PC-3 (cell line): ENCODE measurements at places on chromosomes 12 and 14. TPM values are rescaled to one million over a fixed set of nuclear protein-coding genes. Genes with fewer than 3 reads are reported as not detected.
A peak's percentile ranks its signal among the peaks of the same experiment; 100 is the strongest.

DNA sequence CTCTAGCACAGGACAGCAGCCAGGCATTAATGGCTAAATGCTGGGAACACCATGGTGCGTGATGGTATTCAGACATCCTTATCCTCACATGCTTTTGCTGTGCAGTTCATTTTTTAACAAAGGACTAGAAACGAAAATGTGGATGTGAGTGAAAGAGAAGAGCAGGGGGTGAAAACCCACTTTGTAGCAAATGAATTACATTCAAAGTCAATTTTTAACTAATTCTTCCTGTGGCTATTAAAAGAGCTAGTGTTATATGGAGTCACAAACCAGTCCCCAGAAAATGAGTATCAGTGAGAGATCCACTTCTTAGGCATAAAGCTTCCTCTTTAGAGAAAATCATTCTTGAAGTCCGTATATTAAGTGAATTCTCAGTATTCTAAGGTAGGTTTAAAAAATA, 592.0 kb upstream of the LMO3 start:
- H3K27ac ChIP-seq, result no peak overlapping the region
- no peak for DNase-seq
- H3K4me1 ChIP-seq, result no peaks in the 10 kb centered on the region
- no peaks in the 10 kb centered on the region for H3K27me3 ChIP-seq

The ERP27 gene
- not detected in 2 replicates for total RNA-seq

GRCh38 chr14:97382616-97383226, 585.5 kb downstream of the VRK1 start:
- H3K27me3 ChIP-seq, result peaks cover 68% of the 10 kb centered on the region
- DNase-seq, result no peak
- H3K27ac ChIP-seq, result no peak overlapping the region
- no peaks in the 10 kb centered on the region for H3K36me3 ChIP-seq

DNA sequence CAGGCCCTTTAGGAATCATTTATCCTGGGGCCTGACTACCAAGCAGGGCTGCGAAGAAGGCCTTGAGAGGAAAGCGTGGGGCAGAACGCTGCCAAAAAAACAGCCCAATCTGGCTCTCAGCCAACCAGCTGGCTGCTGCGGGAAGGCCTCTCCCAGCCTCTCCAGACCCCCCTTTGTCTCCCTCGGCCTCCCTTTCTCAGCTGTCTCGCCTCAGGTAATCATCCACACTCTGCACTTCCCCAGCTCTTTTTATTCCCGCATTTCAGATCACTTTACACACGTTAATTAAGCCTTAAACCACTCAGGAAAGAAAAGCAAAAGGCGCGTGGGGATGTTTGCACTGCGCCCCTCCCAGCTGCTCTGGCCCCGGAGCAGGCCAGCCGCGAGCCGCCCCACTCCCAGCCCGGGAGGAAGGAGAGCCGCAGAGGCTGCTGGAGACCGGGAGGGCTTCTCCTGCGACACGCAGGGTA, 208.2 kb upstream of the FOXN3 start:
- H3K4me3 ChIP-seq, result no peak overlapping the region
- H3K27me3 ChIP-seq, result no peaks in the 10 kb centered on the region
- no peaks in the 10 kb centered on the region for H3K36me3 ChIP-seq
- no peak overlapping the region for H3K27ac ChIP-seq
- H3K4me1 ChIP-seq, result no peaks in the 10 kb centered on the region
- DNase-seq, result no peak

- H3K4me3 ChIP-seq, result peak overlapping the region; percentile 36; the same call in 1 of the 2 replicates
- peak; percentile 82 for DNase-seq
- H3K36me3 ChIP-seq, result no peaks in the 10 kb centered on the region
- no peaks in the 10 kb centered on the region for H3K27me3 ChIP-seq
Measured at GRCh38 chr12:88334271-88334670, 192.2 kb downstream of the TMTC3 start.

DNA sequence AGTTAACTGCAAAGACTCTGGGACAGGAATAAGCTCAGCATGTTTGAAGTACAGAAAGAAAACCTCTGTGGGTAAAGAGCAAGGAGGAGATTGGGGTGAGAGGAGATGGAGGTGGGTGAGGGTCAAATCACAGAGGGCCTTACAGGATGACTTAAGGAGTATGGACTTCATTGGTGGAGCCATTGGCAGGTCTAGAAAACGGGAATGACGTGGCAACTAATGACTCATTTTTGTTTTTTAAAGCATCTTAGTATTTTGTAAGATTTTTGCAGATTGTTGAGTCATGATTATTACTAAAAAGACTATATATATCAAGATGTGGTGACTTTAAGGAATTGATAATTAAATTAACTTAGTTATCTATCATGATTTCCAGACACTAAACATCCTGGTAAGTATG, 18.5 kb downstream of the UTP20 start:
- peak; percentile 75 for DNase-seq
- peak overlapping the region; percentile 82 for H3K27ac ChIP-seq
- H3K4me3 ChIP-seq, result no peak overlapping the region
- peaks cover 18% of the 10 kb centered on the region for H3K4me1 ChIP-seq
- no peaks in the 10 kb centered on the region for H3K27me3 ChIP-seq
- H3K36me3 ChIP-seq, result peaks cover 60% of the 10 kb centered on the region

DNA sequence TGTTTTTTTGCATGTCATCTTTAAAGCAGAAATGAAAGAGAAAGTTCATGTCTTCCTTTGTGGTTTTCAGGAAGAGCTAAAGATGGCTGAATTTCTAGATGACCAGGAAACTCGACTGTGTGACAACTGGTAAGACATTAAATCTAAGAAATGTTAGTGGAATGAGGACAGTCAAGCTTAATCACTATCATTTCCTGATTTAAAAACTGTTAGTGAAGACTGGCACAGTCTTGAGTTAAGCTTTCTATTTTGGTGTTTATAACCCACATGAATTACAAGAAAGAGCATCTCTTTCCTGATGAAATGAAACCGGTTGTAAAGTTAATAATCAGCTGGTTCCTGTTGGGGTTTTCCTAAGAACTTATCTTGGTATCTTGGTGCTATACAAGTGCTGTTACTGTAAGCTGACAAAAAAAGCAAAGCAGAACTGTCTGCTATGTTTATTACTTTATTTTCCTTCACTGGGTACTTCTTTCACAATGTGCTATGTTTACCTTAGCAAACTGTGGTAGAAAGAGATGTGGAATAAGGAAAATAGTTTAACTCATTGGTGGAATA, 5.2 kb downstream of the TRAFD1 start:
- no peak overlapping the region for H3K4me3 ChIP-seq
- no peak for DNase-seq
- no peaks in the 10 kb centered on the region for H3K27me3 ChIP-seq
- H3K4me1 ChIP-seq, result peaks cover 20% of the 10 kb centered on the region

GRCh38 chr14:79278798-79279644, 932.3 kb downstream of the DIO2 start:
- peak; percentile 93 for DNase-seq
- H3K4me1 ChIP-seq, result peaks cover 15% of the 10 kb centered on the region; the same call in 1 of the 2 replicates
- peak overlapping the region; percentile 82 for H3K4me3 ChIP-seq
- no peaks in the 10 kb centered on the region for H3K36me3 ChIP-seq

- H3K27me3 ChIP-seq, result no peaks in the 10 kb centered on the region
- peak; percentile 8 for DNase-seq
- H3K4me1 ChIP-seq, result no peaks in the 10 kb centered on the region
Measured at GRCh38 chr12:9449181-9449580, 158.5 kb downstream of the KLRB1 start.

DNA sequence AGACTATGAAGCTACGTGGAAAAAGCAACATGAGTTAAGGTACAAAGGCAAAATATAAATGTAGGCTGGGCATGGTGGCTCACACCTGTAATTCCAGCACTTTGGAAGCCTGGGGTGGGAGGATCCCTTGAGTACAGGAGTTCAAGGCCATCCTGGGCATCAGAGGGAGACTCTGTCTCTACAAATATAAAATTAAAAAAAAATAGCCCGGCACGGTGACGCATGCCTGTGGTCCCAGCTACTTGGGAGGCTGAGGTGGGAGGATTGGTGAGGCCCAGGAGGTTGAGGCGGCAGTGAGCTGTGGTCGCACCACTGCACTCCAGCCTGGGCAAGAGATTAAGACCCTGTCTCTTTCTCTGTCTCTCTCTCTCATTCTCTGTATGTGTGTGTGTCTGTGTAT, 4.0 kb upstream of the VPS37B start:
- H3K4me1 ChIP-seq, result peaks cover 31% of the 10 kb centered on the region
- H3K4me3 ChIP-seq, result no peak overlapping the region
- peak overlapping the region; percentile 90 for H3K27ac ChIP-seq
- H3K36me3 ChIP-seq, result no peaks in the 10 kb centered on the region
- H3K27me3 ChIP-seq, result no peaks in the 10 kb centered on the region
- DNase-seq, result no peak

- no peak for DNase-seq
- no peaks in the 10 kb centered on the region for H3K36me3 ChIP-seq
- H3K4me1 ChIP-seq, result no peaks in the 10 kb centered on the region
- H3K27me3 ChIP-seq, result no peaks in the 10 kb centered on the region
Measured at GRCh38 chr12:106267535-106267934, 19.7 kb upstream of the CKAP4 start.

- no peaks in the 10 kb centered on the region for H3K36me3 ChIP-seq
- H3K27ac ChIP-seq, result no peak overlapping the region
- no peak for DNase-seq
- 0 out of 2 replicates have a peak, but pooled peaks cover 8% of the 10 kb centered on the region for H3K27me3 ChIP-seq
- H3K4me3 ChIP-seq, result no peak overlapping the region
Measured at GRCh38 chr12:8685051-8685450, 12.7 kb upstream of the RIMKLB start.

DNA sequence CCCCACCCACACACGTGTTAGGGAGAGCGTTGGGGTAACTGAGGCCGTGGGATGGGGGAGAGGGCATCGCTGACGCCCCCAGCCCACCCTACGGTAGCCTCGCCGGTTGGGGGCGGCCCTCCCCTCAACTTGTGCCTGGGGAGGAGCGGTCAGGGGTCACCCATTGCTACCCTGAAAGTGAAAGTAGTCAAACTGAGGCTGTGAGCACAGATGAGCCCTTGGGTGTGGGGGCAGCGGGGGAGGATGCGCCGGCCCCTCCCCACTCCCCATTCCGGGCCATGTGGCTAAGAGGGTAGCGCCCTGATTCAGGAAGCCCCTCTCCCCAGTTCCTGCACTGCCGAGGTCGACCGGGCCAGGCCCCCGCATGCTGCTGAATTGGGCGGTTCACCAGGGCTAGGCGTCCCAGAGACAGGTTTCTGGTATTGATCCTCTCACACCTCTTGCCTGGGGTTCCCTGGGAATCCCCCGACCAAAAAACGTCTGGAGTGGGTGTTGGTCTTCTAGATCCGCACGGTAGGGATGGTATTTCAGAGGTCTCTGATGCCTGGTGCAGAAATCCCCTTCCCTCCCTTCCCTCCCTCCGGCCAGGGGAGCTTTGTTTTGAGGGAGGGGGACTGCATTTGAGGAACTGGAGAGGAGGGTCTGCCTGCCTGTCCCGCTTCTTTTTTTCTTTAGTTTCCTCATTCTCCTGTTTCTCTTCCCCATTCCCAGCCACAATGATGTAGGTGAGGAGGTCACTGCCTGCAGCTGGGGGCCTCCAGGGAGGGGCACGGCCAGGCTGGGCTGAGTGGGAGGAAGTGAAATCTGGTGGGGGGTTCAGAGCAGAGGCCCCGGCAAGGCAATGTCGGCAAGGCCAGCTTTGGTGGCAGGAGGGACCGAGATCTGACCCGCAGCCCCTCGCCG, 1.0 kb downstream of the SH2B3 start:
- no peaks in the 10 kb centered on the region for H3K36me3 ChIP-seq
- H3K27me3 ChIP-seq, result no peaks in the 10 kb centered on the region
- H3K4me3 ChIP-seq, result peak overlapping the region; percentile 91
- no peak overlapping the region for H3K27ac ChIP-seq

The SDR9C7 gene
- not detected in 2 replicates for total RNA-seq

- no peaks in the 10 kb centered on the region for H3K36me3 ChIP-seq
- no peaks in the 10 kb centered on the region for H3K27me3 ChIP-seq
- peaks cover 25% of the 10 kb centered on the region for H3K4me1 ChIP-seq
- peak; percentile 90 for DNase-seq
- no peak overlapping the region for H3K4me3 ChIP-seq
Measured at GRCh38 chr14:101961011-101961721, 3.2 kb upstream of the DYNC1H1 start.

DNA sequence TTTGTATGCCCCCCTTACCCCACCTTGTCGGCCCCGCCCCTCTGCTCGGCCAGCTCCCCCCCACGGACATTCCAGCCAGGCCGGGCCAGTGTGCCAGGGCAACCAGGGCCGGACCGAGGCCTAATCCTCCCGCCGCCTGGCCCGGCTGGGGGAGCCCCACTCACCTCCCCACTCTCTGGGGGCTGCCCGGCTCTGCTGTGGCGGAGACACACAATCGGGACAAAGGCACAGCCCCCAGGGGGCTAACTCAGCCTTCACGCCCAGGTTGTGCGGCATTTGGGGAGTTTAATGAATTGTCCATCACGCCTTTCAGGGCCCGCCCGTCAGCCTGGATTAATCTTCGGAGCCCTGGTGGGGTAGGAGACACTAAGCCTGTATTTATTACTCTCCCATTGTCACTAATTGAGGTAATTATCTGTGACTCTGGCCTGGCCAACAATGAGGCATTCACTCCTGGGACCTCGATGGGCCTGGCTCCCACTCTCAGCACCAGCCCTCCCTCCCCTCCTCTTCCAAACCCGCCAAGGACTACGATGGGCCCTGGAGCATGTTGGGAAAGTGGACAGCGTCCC, 8.7 kb downstream of the WNT1 start:
- DNase-seq, result no peak
- H3K4me1 ChIP-seq, result no peaks in the 10 kb centered on the region
- no peak overlapping the region for H3K27ac ChIP-seq
- no peaks in the 10 kb centered on the region for H3K36me3 ChIP-seq

DNA sequence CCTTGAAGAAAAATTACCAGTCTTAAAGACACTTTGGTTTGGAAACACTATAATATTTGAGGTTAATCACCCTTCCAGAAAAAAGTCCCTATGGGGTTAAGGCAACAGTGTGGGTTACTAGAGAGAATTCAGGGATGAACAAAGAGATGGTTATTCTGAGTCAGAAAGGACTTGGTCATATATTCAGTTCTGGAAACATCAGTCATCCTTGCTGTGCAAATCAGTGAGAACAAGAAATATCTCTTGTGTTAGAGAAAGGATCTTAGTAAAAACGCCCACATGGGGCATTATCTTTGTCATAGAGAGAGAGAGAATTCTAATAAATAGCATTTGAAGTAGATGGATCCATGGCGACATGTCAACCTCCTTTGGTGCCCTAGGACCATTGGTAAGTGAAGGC, 59.4 kb upstream of the E2F7 start:
- H3K36me3 ChIP-seq, result no peaks in the 10 kb centered on the region
- H3K4me1 ChIP-seq, result peaks cover 30% of the 10 kb centered on the region
- H3K4me3 ChIP-seq, result no peak overlapping the region
- no peaks in the 10 kb centered on the region for H3K27me3 ChIP-seq

- H3K4me1 ChIP-seq, result peaks cover 7% of the 10 kb centered on the region
- no peak for DNase-seq
- no peak overlapping the region for H3K4me3 ChIP-seq
Measured at GRCh38 chr14:89866458-89866857, 88.1 kb downstream of the EFCAB11 start.

DNA sequence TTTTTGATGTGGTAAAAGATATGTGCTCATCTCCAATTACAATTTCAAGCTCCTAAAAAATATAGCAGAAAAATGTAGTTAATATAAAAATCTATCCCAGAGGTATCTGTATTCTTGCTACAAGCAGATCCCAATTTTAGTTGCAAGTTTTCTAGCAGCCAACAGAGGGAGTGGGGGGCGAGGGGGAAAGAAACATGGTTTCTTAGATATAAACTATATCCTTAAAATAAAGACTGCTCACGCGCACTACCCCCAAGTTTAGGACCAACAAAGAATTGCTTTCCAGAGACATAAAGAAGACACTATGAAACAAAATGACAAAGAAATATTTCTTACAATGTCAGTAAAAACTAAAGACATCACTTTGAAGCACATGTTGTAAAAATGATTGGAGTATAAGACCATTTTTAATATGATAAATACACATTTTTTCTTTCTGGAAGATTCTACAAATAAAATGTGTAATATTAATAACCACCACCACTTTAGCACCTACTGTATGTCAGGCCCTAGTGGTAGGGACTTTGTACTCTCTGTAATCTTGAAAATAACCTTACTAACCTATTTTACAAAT, 5.4 kb downstream of the MAGOHB start:
- no peaks in the 10 kb centered on the region for H3K27me3 ChIP-seq
- H3K4me3 ChIP-seq, result no peak overlapping the region
